ENCODE measurements at places on chromosomes 1 and 21.

- no peak for DNase-seq
Observed at GRCh38 chr21:36171336-36171735, 14.7 kb downstream of the DOP1B start.

DNA sequence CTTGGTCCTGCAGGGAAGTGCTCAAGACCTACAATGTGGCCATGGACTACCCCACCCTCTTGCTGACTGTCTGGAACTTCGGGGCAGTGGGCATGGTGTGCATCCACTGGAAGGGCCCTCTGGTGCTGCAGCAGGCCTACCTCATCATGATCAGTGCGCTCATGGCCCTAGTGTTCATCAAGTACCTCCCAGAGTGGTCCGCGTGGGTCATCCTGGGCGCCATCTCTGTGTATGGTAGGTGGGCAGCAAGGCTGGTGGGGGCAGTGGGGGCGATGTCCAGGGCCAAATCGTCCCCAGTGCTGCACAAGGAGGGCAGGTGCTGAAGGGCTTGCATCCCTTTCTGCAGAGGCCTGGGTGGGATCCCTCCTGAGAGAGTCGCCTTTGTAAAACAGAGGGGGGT lies 18.4 kb downstream of the PSEN2 start:
- no peak for DNase-seq

- DNase-seq: no peak
Observed at GRCh38 chr1:157403203-157403602, 149.1 kb downstream of the FCRL5 start.

- no peak for DNase-seq
Observed at GRCh38 chr1:203454986-203455471, 20.6 kb upstream of the PRELP start.

DNA sequence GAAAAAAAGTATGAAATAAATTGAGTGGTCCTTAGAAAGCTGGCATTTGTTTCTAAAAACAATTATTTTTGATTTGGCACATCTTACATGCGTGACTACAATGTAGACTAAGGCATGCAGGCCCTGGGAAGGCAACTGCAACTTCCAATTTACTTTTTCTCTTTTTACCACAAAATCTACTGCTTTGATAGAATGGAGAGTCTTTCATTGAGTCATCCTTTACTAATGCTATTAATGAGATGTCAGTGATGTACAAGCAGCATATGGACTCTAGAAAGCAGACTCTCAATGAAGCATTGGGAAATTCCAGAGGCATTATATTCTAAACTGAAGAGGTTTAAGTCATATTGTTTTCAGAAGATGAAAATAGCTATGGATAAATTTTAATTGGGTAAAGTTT lies 29.6 kb upstream of the PRRX1 start:
- DNase-seq: no peak

GRCh38 chr1:236548452-236548851 lies 24.7 kb downstream of the LGALS8 start:
- no peak for DNase-seq

Data from NCI-H1694 treated with DMSO at 0.1 percent for 48 hours (cell line).